ENCODE measurements at places on chromosomes 11 and 22.

DNA sequence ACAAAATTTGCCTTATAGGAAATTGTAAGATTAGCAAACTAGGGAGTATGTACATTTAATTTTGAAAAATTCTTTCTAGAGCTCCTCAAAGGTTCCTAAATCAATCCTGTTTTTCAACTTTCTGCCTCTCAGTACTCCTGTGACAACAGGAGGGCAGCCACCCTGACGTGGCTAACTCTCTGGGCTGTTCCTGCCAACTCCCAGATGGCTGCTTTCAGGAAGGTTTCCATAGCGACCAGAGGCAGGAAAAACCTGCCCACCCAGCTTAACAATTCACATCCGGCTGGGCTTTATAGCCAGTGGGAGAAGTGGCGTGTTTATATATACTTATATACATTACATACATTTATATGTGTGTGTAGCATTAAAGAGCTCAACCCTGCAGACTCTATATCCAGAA, 26.5 kb downstream of the SGSM3 start:
- peak; percentile 56 for ATAC-seq

GRCh38 chr11:88575916-88576315, 238.4 kb upstream of the CTSC start:
- ATAC-seq = no peak

- ATAC-seq = no peak
Observed at GRCh38 chr11:69540118-69541000, 58.9 kb downstream of the LINC01488 start.

DNA sequence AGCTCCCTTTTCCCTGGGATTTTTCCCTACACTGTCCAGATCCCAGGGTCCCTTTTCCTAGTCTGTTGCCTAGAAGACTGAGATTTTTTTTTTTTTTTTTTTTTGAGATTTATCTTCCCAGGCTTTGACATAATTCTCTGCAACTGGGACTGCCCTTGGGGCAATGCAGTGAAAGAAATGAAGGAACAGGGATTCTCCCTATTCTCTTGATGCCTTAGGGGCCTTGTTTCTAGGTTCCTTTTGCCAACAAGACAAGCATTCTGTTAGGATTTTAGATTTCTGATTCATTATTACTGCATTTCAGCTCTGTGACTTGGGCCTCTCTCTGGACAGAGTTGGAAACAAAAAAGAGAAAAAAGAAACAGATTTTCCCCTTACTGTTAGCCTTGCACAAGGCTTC, 47.3 kb downstream of the QSER1 start:
- ATAC-seq = no peak

GRCh38 chr22:39227542-39228272, 17.1 kb downstream of the PDGFB start:
- ATAC-seq = no peak

GRCh38 chr11:37503411-37504059, 905.5 kb upstream of the RAG2 start:
- peak; percentile 28 for ATAC-seq

DNA sequence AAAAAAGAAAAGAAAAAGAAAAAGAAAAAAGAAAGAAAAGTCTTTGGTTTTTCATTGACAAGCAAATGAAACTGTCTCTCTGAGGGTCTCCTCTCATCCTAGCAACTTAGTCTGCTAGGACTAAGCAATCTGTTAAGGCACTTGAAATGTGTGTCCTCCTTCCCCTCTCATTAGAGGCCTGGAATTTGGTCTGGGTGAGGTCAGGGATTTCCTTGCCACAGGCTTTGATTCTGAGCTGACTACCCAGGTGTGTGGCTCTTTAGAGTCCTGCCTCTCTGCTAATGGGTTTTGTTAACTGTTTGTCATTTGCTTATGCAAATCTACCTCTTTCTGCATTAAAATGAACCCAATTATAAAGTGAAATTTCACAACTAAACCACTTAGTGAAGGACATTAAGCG, 18.3 kb upstream of the PKNOX2 start:
- ATAC-seq = no peak

- ATAC-seq = no peak
Observed at GRCh38 chr22:36611241-36611976, 82.4 kb upstream of the EIF3D start.

Data from SK-N-SH treated with all-trans-retinoic acid at 6 μM for 48 hours (cell line).